ENCODE measurements at places on chromosomes 7 and 10. TPM values are rescaled to one million over a fixed set of nuclear protein-coding genes. Genes with fewer than 3 reads are reported as not detected.

The PIK3CG gene
- 4.0 TPM for total RNA-seq

The PUS7 gene
- 15.1 TPM for total RNA-seq

The UPK3BL2 gene
- total RNA-seq, result 6.1 TPM

The TMEM196 gene
- not detected for total RNA-seq

The PRKAG2 gene
- 88.4 TPM for total RNA-seq

DNA sequence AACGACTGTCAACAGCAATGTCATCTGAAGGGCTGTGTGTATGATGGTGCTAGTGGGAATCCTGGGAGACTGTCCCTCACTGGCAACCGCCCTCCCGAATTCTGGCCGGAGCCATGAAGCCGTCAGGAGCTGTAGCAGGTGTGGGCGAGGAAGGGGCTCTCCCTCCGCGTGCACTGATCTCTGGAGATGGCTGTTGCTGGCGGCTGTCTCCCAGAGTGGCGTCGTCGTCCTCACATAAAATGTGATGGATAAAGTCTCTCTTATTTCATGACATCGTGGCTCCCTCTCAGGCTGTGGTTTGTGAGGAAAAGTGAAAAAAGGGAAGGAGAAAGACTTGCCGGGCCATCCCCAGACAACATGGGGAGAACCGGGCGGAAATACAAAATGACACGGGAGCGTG is 216.5 kb downstream of the DNAJB6 start:
- H3K27ac ChIP-seq, result no peak overlapping the region
- no peaks in the 10 kb centered on the region for H3K36me3 ChIP-seq
- peaks cover 5% of the 10 kb centered on the region for H3K27me3 ChIP-seq
- no peak for ATAC-seq
- no peak overlapping the region for H3K4me3 ChIP-seq

DNA sequence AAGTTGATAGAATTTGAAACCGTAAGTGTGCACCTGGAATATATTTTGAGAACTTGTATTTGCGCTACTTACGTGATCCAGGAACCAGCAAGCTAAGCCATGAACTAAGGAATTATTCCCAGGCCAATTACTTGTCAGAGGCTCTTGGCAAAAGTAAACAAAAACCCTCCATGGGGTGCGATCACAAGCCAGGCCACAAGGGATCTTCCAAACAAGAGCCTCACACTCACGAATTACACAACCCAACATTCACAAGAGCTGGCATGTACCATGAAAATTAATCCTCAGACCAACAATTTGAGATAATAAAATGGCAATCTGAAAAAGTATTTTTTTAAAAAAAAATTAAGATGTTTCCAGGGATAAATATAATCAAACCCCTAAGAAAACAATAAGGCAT is 467.0 kb upstream of the AKR1E2 start:
- H3K4me1 ChIP-seq, result peaks cover 3% of the 10 kb centered on the region
- no peak for ATAC-seq
- no peak overlapping the region for H3K4me3 ChIP-seq
- H3K27me3 ChIP-seq, result no peaks in the 10 kb centered on the region

GRCh38 chr7:155298288-155298833 is 683 bp downstream of the INSIG1 start:
- no peak for ATAC-seq
- H3K4me1 ChIP-seq, result no peaks in the 10 kb centered on the region
- H3K4me3 ChIP-seq, result peak overlapping the region; percentile 67
- peaks cover 18% of the 10 kb centered on the region for H3K36me3 ChIP-seq
- no peaks in the 10 kb centered on the region for H3K27me3 ChIP-seq

- peaks cover 24% of the 10 kb centered on the region for H3K4me1 ChIP-seq
- H3K27ac ChIP-seq, result no peak overlapping the region
- ATAC-seq, result no peak
- H3K4me3 ChIP-seq, result no peak overlapping the region
- peaks cover 7% of the 10 kb centered on the region for H3K36me3 ChIP-seq
Measured at GRCh38 chr7:43652364-43652763, 69.5 kb downstream of the STK17A start.

- H3K4me1 ChIP-seq, result no peaks in the 10 kb centered on the region
- no peak overlapping the region for H3K27ac ChIP-seq
- no peak overlapping the region for H3K4me3 ChIP-seq
- H3K36me3 ChIP-seq, result no peaks in the 10 kb centered on the region
- no peak for ATAC-seq
Measured at GRCh38 chr7:70590126-70590854, 541.7 kb upstream of the GALNT17 start.

GRCh38 chr10:34854147-34854601 is 39.1 kb upstream of the PARD3 start:
- ATAC-seq, result no peak
- H3K27me3 ChIP-seq, result no peaks in the 10 kb centered on the region
- H3K36me3 ChIP-seq, result no peaks in the 10 kb centered on the region
- no peak overlapping the region for H3K27ac ChIP-seq
- no peaks in the 10 kb centered on the region for H3K4me1 ChIP-seq

- no peak for ATAC-seq
- H3K4me1 ChIP-seq, result peaks cover 58% of the 10 kb centered on the region
- peak overlapping the region; percentile 96 for H3K4me3 ChIP-seq
- no peaks in the 10 kb centered on the region for H3K36me3 ChIP-seq
Measured at GRCh38 chr7:66921918-66922486, 977 bp downstream of the TMEM248 start.
